Neural progenitor cell (in vitro differentiated cells): ENCODE measurements at places on chromosomes 4 and X. TPM values are rescaled to one million over a fixed set of nuclear protein-coding genes. Genes with fewer than 3 reads are reported as not detected.

Gene MAGEA2
- not detected in 2 replicates for total RNA-seq

Gene DUSP21
- total RNA-seq, result not detected in 2 replicates

Gene GDPD2
- 1.3 and 3.7 TPM in 2 replicates for total RNA-seq

Gene MID1
- 22.8 and 29.5 TPM in 2 replicates for total RNA-seq

Gene PLRG1
- total RNA-seq, result 66.6 and 92.7 TPM in 2 replicates

Gene RASSF6
- total RNA-seq, result not detected in 2 replicates

Gene CENPVL2
- 0.56 and 2.0 TPM in 2 replicates for total RNA-seq

Gene MAGEA11
- not detected in 2 replicates for total RNA-seq

Gene PAK3
- total RNA-seq, result 8.3 and 12.5 TPM in 2 replicates

Gene CHRNA9
- 0.67 and 2.5 TPM in 2 replicates for total RNA-seq

Gene CFP
- 0.06 and 0.40 TPM in 2 replicates for total RNA-seq

Gene USP17L22
- total RNA-seq, result not detected in 2 replicates

Gene NAP1L3
- total RNA-seq, result 57.9 and 88.5 TPM in 2 replicates

Gene RASL11B
- total RNA-seq, result 6.8 and 10.1 TPM in 2 replicates

Gene PSAPL1
- 0.06 TPM in 1 of 2 replicates, not detected in the other for total RNA-seq

Gene TMEM31
- 0.46 TPM in 1 of 2 replicates, not detected in the other for total RNA-seq

Gene MEPE
- not detected in 2 replicates for total RNA-seq

Gene ARSD
- 4.3 and 6.2 TPM in 2 replicates for total RNA-seq

Gene GABRQ
- 0.90 and 1.5 TPM in 2 replicates for total RNA-seq

Gene PRSS12
- 1.6 and 1.9 TPM in 2 replicates for total RNA-seq

Gene CXCR3
- not detected in 2 replicates for total RNA-seq

Gene SYN1
- total RNA-seq, result 0.53 TPM in 1 of 2 replicates, not detected in the other

Gene RUFY3
- 63.2 and 80.9 TPM in 2 replicates for total RNA-seq

Gene IBSP
- not detected in 2 replicates for total RNA-seq

Gene SOD3
- 0.11 and 1.6 TPM in 2 replicates for total RNA-seq

Gene CPE
- 43.6 and 47.4 TPM in 2 replicates for total RNA-seq

Gene SOWAHB
- total RNA-seq, result 0.06 and 0.11 TPM in 2 replicates

Gene ADH6
- total RNA-seq, result not detected in 2 replicates

Gene KLHL13
- 22.1 and 22.6 TPM in 2 replicates for total RNA-seq

Gene RS1
- not detected in 2 replicates for total RNA-seq

Gene NOX1
- total RNA-seq, result not detected in 2 replicates
